ENCODE measurements at places on chromosomes 4 and X.

DNA sequence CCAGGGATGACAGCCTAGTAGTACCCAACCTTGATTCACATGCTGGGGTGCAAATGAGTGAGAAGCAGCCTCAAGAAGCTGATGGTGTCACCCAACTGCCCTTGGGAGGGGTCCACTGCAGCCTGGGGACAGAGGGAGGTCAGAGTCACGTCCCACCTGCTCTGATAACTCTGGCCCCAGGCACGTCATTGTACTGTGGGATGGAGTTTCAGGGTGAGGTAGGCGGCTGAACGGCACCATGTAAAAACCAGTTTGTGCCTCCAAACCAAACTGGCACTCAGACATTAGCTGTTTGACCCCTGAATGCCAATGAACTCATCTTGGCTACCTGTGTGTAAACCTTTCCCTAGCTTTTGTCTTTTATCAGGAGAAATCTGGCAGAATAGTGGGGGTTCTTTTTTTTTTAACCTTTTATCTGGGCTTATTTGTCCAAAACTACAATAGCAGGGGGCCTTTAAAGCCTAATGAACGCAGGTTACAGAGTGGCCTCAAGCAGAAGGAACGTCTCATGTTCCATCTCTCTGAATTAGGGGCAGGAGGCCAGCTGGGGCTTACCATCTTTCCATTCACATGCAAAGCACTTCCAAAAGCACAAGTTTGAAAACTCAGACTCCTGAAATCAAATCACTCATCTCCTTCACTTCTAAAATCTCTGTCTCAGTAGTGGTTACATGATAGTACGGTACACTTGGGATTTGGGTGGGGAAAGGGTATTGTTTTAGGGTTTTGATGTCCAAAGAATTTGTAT, 89.4 kb downstream of the IRF2 start:
- DNase-seq: no peak

- no peak for DNase-seq
Observed at GRCh38 chr4:72767618-72768302, 198.7 kb upstream of the ADAMTS3 start.

- DNase-seq: no peak
Observed at GRCh38 chrX:113959912-113960626, 623.8 kb upstream of the HTR2C start.

DNA sequence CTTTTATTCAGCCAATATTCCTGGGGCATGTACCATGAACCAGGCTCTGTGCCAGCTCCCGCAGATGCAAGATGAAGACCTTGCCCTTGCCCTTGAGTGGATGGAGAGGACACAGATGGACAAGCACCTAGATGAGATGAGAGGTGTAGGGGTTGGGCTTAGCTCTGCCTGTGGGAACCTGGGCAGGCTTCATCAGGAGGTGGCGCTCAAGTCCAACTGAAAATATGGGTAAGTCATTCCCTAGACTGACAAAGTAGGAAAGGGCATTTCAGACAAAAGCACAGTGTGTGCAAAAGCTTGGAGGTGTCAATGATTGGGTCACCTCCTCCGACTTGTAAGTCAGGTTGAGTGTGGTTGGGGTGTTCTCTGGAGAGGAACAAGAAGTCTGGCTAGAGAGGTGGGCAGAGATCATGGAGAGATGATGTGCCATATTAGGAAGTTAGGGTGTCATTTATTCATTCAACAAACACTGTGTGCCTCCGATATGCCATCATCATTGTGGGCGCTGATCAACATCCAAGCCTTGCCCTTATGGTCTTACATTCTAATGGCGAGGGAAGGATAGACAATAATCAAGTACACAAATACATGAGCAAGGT, 64.6 kb downstream of the ANAPC4 start:
- DNase-seq: no peak

GRCh38 chr4:64899563-64899962, 490.3 kb upstream of the TECRL start:
- DNase-seq: no peak
